ENCODE measurements at places on chromosomes 5 and 9. TPM values are rescaled to one million over a fixed set of nuclear protein-coding genes. Genes with fewer than 3 reads are reported as not detected.

Gene BDP1
- 22.5 TPM for total RNA-seq

Gene NUTM2G
- not detected for total RNA-seq

Gene OTP
- total RNA-seq, result not detected

Gene FAM78A
- 0.29 TPM for total RNA-seq

Gene NIM1K
- 9.1 TPM for total RNA-seq

Gene TAF11L4
- total RNA-seq, result not detected

Gene CRHBP
- total RNA-seq, result 3.5 TPM

Gene ZBTB34
- total RNA-seq, result 10.0 TPM

Gene AGXT2
- 0.17 TPM for total RNA-seq

Gene MAP1B
- total RNA-seq, result 421 TPM

Gene PLEKHG4B
- under 0.01 TPM for total RNA-seq

Gene OR13C9
- total RNA-seq, result not detected

Gene PCDHGA6
- 6.3 TPM for total RNA-seq

Gene DRD1
- under 0.01 TPM for total RNA-seq

All from smooth muscle cell of trachea (primary cell).